Activated T-cell treated with anti-CD3 and anti-CD28 coated beads, Interleukin-2, amount 50 U/mL, for 1 hour (primary cell): ENCODE measurements at places on chromosomes 11 and 22.

DNA sequence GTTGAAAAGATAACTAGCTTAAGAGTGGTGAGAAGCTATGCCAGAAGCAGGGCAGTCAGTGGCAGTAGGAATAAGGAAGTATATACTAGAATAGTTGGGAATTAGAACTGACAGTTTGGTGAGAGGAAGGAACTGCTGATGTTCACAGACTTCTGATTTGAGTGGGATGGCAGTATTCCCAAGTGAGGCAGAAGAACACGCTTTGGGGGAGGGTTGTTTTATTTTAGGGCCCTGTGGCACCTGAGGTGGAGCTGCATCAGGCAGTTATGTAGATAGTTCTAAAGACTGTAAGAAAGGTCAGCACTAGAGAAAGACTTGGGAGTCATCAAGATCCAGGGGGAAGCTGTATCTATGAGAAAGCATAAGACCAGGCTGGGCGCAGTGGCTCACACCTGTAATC is 66.3 kb upstream of the TNRC6B start:
- DNase-seq = no peak

DNA sequence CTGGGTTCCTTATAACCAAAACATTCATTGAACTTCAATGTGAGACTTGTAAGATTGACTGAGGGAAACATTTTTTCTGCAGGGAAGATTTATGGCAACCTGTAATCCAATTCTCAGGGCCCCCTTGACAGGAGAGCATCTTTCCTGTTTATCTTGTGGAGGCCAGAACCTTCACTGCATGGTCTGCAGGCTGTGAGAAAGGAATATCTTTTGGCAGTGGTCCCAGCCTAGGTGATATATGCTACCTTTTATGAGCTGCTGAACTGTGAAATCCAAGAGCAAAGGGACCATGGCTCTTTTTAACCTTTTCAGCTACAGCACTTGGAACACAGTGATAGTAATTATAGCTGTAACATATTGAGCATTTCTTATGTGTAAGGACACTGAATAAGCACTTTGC is 590.2 kb upstream of the B3GAT1 start:
- no peak for DNase-seq

- DNase-seq = no peak
Measured at GRCh38 chr11:17776212-17776875, 41.8 kb downstream of the KCNC1 start.

- DNase-seq = no peak
Measured at GRCh38 chr11:44157019-44157418, 61.5 kb downstream of the EXT2 start.

GRCh38 chr11:16395601-16396000 is 39.3 kb upstream of the SOX6 start:
- no peak for DNase-seq

- no peak for DNase-seq
Measured at GRCh38 chr11:120816711-120817110, 207.2 kb upstream of the TBCEL start.

GRCh38 chr22:32164075-32164860 is 5.2 kb upstream of the C22orf42 start:
- no peak for DNase-seq

- DNase-seq = no peak
Measured at GRCh38 chr11:1785749-1786413, 22.2 kb upstream of the CTSD start.

GRCh38 chr11:103528046-103528445 is 418.8 kb downstream of the DYNC2H1 start:
- no peak for DNase-seq

GRCh38 chr22:41360126-41360525 is 21.6 kb upstream of the TEF start:
- DNase-seq = no peak

DNA sequence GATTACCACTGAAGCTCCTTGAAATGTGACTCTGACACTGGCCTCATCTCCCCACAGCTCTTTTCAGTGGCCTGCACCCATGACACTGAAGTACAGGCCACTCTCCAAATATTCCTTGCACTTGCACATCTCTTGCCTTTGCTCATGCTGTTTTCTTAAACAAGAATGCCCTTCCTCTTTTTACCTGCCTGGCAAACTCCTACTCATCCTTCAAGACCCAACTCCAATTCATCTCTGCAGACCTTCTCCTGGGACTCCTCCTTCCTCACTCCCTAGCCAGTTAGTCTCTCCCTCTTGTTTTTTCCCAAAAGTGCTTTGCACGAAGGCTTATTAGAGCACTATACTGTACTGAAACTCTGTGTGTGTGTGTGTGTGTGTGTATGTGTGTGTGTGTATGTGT is 2.6 kb downstream of the KCNE3 start:
- no peak for DNase-seq

DNA sequence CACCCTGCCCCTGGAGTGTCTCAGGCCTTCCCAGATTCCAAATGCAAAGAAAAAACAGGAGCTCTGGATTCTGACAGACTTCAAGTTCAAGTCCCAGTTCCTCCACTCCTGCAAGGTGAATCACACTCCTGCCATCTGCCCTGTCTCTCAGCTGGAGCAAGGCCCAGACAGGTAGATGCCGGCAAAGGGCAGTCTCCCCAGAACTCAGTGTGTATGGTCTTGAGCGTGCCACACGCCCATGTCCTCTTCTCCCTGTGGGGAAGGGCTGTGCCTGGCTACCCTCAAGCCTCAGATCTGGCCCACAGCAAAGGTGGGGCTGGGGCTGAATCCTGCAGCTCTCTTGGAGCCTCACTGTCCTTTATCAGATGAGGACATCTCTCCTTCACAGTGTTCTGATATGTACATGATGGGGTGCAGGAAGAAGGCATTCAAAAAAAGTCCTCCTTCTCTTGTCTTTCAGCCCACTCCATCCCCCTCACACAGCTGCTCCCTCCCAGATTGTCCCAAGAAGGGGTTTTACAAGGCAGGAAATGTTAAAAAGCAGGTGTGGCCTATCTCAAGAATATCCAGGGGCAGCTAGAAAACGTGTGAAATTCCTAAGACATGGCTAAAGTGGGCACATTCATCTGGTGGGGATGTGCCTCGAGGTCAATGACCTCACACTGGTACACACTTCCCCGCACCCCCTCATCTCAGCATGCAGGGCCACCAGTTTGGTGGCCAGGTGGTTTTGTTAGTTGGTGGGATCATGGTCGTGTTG is 27.7 kb upstream of the ARFGAP3 start:
- DNase-seq = no peak

- DNase-seq = no peak
Measured at GRCh38 chr11:952406-953385, 27.0 kb downstream of the AP2A2 start.

DNA sequence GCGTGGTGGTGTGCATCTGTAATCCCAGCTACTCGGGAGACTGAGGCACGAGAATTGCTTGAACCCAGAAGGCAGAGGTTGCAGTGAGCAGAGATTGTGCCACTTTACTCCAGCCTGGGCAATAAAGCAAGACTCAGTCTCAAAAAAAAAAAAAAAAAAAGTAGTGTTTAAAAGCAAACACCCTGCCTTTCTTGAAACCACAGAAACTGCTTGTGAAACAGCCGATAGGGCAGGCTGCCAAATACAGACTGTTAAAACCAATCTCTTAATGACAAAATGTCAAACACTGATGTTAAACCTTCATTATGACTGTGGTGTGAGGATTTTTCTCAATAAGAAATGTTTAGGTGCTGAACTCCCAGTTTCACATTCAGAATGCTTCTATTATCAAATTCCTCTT is 27.3 kb downstream of the MARK2 start:
- peak; percentile 52 for DNase-seq

DNA sequence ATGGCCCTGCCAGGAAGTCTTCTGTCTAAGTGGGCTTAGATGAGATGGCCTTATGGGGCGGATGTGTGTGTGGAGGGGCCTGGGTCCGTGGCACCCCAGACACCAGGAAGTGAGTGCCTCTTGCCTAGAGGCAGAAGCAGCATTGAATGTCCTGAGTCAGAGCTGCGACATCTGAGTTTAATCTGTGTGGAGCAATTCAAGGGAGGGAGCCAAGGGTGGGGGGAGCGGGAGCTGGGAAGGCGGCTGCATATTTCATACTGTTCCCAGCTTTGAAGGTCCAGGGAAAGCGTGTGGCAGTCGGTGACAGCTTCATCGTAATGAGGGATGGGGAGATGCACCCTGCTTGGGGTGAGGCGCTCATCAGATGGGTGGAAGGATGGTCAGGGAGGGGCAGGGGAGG is 73.5 kb upstream of the THY1 start:
- DNase-seq = no peak

DNA sequence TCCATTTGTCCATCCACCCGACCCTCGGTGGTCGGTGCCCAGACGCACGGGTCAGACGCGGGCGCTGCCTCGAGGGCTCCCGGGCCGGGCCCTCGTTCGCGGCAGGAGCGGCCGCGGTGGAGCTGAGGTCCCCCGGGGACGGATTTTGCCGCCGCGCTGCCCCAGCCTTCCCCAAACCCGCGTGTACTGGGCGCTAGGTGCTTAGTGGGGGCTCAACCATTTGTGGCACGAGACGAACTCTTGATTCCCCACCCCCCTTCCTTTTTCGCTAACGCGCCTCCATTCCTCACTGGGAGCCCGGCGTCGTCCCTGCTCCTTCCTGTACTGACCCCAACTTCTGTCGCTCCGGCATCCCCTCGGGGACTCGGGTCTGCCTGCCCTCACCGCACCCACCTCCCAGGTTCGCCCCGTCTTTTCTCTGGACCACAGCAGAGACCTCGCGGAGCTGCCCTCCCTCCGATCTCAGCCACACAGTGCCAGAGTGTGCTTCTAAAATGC is 789 bp upstream of the CBX7 start:
- DNase-seq = no peak

GRCh38 chr11:93225662-93226061 is 27.9 kb upstream of the SLC36A4 start:
- no peak for DNase-seq

DNA sequence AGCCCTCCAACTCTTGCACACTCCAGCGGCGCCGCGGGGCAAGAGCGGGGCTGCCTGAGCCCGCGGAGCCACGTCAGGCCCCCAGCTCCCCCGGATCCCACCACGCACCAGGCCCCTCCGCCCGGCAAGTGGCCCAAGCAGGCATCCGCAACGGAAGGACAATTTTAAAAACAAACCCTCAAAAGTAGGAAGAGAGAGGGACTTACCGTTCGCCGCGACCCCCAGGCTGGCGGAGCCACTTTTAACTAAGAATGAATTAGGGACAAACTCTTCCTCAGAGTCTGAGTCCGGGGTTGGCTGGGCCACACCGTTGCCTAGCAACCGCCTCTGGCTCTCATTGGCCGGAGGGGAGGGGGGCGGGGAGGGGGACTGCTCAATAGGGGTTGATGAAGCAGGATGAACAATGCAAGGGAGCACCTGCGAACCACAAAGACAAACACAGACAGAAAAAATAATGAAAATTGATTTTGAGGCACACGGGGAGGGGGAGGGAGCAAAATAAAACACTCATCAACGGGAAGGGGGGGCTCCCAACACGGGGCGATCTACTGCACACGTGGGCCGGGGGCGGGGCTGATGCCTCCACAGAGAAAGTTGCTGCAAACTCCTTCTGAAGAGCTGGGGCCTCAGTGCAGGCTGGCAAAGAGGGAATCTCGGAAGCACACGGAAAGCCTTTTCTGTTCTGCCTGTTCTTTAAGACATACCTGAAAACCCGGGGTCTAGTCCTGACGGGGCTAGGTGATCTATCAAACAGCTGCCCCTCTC is 387.5 kb upstream of the NARS2 start:
- DNase-seq = no peak

DNA sequence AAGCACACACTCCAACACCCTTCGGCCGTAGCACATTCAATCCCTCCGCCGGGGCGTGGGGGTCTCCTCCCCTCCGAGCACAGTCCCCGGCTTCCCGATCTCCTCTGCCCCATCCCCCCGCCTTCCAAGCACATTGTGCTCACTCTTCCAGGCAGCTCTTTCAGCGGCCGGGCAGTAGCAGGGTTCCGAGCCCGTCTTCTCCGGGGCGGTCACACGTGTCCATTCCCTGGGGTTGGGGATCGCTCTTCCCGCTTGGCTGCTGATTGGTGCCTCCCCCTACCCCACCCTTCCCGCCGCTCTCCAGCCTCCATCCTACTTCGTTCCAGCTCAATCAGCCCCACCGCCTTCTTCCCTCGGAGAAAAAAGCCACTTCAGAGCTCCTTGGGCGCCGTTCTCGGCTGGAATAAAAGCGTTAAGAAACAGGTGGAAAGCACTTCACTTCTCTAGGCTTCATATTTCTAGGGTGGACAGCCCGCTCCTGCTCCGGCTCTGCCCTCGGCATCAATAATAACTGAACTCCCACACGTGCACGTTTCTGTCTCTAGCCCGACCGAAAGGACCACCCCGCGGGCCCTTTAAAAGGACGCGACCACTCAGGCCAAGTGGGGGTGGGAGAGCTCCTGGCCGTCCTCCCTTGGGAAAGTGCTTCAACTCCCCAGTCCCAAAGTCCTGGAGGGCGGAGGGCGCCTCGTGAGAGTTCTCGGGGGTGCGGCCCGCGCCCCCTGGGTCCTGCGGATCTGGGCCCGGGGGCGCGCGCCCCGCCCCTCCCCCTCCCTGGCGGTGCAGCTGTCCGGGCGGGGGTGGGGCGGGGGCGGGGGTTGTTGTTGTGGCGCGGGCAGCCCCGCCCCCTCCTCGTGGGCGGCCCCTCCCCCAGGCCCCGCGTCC is 464 bp upstream of the CECR2 start:
- peak; percentile 21 for DNase-seq

- DNase-seq = no peak
Measured at GRCh38 chr22:39179841-39180335, 27.4 kb upstream of the CBX7 start.

- DNase-seq = no peak
Measured at GRCh38 chr11:128929468-128929867, 13.2 kb downstream of the TP53AIP1 start.

GRCh38 chr11:17268902-17269301 is 7.6 kb upstream of the NUCB2 start:
- no peak for DNase-seq

- no peak for DNase-seq
Measured at GRCh38 chr22:32617271-32617670, 142.7 kb downstream of the FBXO7 start.

DNA sequence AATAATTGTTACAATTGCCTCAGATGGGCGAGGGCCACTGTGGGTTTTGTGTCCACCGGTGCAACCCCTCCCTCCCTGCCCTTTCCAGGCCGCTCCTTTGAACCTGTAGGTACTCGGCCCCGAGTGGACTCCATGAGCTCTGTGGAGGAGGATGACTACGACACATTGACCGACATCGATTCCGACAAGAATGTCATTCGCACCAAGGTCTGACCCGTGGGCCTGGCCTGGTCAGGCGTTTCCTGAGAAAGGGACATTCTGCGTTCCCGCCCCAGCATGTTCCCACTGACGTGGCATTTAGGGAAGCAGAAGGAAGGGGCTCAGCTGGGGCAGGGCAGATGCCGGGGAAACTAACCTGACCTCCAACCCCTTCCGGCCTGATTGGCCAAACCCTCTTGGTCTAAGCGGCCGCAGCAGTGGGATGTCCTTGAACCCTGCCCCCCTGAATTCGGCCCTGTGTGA is 10.1 kb downstream of the SIDT2 start:
- DNase-seq = no peak

DNA sequence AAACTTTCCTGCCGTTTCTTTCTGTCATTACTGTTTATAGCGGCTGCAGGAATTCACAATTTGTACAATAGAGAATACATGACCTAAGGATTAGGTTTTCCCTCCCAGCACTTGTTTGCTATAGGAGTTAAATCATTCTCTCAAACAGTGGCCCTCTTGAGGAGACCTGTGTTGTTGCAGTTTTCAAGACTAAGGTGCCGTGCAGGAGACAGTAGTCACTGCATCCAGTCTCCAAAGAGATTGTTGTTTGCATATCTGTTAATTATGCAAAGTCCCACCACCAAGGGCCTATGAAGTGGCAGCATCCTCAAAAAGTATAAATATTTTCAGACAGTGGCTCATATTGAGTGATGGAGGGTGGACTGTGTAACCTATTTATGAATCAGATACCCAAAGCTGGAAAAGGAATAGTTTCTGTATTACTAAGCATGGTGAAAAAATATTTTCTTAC is 2.3 kb downstream of the PRSS23 start:
- DNase-seq = no peak

GRCh38 chr22:42269432-42270175 is 849 bp downstream of the TCF20 start:
- DNase-seq = peak; percentile 71
